Activated naive CD4-positive, alpha-beta T cell treated with Interleukin-2 at 50 U/mL for 16 hours (primary cell): ENCODE measurements at places on chromosomes 2 and 18.

DNA sequence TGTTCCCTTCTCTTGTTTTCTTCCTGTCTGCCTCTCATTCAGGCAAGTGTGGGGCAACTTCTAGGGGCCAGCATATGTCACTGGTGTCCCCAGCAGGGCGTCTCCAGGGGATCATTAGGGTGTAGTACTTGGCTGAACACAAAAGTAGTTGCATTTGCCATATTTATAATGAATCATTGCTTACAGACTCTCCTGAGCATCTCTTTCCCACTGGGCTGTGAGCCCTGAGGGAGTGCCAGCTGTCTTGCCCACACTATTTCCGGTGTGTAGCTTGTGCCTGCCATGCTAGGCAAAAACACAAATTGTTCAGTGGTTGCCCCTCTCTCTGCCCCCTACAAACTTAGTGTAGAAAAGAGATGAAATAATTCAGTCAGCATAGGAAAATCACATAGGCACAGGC lies 40.8 kb upstream of the SCLY start:
- DNase-seq, result no peak

- DNase-seq, result peak; percentile 48
Measured at GRCh38 chr2:96143848-96144480, 1.3 kb downstream of the DUSP2 start.

DNA sequence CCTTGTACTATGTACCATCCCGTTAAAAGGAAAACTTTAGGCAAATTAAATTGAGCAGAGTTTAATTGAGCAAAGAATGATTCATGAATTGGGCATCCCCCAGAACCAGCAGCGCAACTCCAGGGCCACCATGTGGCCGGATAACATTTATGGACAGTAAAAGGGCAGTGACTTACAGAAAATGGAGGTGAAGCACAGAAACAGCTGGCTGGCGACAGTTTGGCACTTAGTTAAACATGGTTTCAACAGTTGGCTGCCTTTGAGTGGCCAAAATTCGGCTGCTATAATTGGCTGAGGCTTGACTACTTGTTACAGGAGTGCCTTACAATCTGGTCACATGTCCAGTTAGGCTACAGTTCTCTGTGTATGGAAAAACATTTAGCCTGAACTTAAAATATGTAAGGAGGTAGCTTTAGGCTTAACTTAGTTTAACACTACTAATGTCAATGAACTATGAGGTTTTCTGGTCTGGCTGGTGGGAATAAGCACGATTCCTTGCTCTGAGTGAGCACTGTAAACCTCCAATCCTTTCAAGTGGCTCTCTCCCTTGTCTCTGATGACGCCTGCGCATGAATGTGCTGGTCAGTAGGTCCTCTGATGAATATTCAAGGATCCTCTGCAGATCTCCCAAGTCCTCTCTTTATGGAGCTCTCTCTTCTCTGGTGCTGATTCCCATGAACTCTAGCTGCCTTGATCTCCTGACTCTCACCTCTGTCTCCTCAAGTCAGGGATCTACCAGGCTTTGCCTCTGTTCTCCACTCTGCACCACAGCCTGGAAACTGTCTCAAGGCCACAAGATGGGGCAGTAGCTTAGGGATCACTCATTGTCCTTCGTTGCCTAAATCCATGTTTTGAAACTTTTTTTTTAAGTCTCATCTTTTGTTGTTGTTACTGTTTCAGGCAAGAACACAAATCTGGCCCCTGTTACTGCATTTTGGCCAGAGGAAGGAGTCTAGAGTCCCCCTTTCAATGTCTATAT lies 24.4 kb upstream of the RAB31 start:
- no peak for DNase-seq

DNA sequence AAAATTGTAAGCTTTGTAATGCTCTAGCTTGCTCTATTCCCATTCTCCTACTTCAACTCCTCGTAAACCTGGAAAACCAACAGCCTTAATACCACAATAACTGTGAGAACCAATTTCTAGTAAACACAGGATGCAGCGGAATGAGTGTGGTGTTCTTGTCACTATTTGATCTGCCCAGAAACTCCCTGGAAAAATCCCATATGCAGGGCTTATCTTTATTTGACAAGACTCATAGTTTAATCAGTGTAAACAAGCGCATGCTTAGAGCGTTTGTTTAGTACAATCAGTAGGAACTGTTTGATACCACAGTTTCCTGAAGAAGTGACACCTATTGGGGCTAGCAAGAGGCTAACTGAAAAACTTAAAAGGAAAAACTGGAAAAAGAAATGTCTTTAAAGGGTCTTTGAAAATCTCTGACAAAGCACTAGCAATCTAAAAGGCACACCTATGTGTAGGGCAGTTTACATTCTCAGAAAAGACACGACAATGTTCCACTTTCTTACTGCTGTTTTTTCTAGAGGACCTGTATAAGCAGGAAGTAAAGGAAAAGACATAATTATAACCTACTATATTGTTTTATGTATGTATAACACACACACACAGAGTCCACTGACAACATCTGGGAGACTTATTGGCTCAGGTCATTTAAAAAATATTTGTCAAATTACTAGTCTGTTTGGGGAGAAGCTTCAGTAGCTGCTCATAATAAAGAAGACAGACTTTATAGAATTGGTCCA lies 241.4 kb upstream of the KLHL14 start:
- no peak for DNase-seq

GRCh38 chr2:71710367-71711132 lies 257.2 kb downstream of the DYSF start:
- no peak for DNase-seq

- DNase-seq, result no peak
Measured at GRCh38 chr2:178006710-178007109, 65.9 kb downstream of the PDE11A start.

DNA sequence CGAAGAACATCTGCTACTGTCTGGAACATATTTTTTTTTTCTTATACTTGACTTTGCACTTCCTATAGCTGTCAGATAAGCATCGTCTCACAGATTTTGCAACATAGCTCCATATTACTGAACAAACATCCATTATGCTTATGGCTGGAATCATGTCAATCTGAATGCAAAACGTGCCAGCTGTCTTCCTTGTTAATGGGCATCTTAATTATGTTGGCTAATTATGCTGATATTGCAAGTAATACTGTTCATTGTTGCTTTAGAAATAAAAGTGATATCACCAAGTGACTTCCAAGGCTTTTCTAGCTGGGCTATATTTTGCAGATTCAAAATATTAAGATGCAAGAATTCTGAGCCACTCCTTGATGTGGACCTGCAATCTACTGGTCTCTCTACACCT lies 176.8 kb downstream of the ARL4C start:
- no peak for DNase-seq

DNA sequence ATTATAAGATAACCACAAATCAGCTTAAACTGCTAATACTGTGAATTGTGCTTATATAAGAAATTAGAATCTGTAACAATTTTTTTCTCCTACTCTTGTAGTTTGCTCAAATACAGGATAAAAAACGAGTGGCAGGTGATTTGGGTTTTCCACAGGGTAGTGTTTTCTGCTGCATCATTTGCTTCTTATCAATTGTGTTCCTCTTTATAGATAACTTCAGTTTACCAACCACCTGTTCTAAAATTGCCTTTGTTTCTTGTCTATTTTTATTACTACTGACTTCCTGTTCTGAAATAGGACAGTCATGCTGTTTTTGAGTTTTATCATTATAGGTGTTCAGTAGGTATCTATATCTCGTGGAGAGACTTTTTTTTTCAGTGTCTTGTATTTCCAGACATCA lies 56.9 kb downstream of the MFSD6 start:
- DNase-seq, result no peak

DNA sequence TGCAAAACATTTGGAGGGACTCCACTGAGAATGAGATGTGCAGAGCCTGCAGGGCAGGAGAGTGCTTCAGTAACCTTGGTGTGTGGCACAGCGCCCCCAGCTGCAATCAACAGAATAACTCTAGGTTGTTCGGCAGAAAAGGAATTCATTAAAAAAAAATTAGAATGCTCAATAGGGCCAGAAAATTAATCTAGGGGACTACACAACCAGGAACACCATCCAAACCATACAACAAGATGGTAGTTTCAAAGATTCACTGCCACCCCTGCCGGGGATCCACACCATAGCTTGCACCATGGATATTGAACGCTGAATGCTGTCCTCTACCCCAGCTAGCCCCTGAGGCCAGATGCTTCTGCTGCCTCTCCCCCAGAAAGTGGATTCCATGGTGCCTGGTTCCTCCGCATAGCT lies 50.1 kb downstream of the THUMPD2 start:
- peak; percentile 21 for DNase-seq

- no peak for DNase-seq
Measured at GRCh38 chr2:234081970-234082822, 31.7 kb downstream of the SPP2 start.

GRCh38 chr18:9898792-9899549 lies 13.2 kb downstream of the TXNDC2 start:
- DNase-seq, result no peak

DNA sequence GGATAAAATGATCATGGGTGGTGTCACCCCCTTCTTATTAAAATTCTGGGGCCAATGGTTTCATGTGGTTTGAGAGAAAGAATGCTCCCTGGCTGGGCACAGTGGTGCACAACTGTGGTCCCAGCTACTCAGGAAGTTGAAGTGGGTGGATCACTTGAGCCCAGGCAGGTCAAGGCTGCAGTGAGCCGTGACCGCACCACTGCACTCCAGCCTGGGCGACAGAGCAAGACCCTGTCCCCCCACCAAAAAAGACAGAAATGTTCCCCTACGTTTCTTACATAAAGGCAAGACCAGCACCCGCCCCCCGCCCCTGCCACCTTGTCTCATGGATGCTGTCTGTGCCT lies 53.0 kb upstream of the ID2 start:
- DNase-seq, result no peak

DNA sequence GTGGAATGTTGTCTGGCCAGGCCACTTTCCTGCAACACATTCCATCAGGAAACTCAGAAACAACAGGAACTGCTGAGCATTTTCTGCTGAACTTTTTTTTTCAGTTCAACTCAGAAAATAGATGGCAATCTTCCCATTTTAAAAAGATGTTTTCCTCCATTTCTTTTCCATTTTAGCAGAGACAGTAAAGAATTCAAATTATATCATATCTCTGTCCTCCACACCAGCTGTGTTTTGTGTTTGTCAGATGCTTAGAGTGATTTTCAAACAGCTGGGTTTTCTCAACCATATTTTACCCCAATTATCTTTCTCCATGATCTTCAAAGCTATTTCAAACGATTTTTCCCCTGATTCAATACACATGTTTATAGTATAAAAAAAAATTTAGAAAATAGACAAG lies 713.4 kb downstream of the LRRTM4 start:
- DNase-seq, result no peak

DNA sequence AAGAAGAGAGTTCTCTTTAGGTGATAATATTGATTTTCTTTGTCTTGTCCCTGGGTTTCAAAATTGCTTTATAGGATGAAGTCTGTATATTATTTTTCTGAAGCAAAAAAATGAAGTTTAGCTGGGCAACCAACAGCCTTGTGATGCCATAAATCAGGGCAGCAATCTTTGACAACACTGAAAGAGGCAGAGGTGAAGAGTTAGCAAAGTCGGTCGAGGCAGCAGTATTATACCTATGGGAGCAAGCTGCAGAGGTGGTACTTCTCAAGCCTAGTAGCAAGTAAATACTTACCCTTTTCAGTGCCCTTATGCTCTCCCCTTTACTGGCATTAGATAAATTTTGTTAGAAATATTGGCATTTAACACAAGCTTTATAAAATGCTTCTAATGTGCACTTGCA lies 92.9 kb downstream of the NETO1 start:
- no peak for DNase-seq

- no peak for DNase-seq
Measured at GRCh38 chr2:89829828-89830227, 1138.4 kb downstream of the RPIA start.

DNA sequence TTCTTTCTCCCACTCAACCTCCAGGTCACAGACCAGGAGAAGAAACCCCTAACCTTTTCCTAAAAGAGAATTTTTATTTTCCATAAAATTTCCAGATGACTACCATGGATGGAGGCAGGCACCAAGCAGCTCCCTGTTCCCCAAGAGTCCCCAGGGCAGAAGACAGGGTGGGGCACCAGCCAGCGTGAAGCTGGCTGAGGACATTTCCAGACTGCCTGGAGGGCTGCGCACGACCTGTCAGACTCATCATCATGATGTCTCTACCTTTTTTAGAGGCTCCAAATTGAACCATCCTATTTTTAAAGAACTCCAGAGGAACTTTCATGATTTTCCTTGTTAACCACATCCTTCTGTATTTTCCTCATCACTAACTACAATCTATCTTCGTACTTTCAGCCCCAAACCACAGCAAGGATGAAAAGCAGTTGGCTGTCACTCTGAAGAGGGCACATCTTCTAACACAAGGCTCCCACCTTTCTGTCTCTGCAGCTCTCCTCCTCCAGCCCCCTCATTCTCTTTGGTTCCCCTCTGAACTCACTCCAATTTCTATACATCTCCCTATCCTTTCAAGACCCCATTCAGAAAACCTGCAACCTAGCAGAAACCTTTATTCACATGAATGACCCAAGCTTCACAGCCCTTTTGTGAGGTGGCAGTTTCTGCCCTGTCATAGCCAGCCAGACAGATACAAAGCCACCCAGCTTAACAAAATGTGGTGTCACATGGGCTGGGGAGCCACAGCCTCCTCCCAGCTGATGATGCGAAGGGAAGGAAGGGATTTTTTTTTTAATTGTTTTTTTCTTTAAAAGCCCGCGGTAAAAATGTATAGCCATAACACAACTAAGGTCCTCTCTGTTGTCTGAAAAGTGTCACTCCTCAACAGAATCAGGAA lies 11.1 kb downstream of the AMMECR1L start:
- peak; percentile 8 for DNase-seq

DNA sequence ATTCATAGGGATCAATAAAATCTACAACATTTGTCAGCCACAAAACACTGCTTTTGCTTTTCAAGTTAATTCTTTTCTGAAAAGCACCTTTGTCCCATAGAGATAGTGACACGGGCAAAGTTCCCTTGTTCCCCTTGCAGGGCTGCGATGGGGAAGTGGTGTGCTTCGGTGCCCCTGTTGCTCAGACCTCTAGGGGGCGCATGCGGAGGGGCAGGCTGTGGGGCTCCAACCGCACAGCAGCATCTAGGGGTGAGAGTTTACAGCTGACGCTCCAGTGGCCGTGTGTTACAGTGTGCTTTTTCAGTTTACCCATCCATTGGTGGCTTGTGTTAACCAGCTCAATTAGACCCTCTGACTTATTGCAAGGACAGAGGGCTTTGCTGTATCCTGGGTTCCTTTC lies 1432.2 kb upstream of the ACVR2A start:
- no peak for DNase-seq

GRCh38 chr2:74051504-74051903 lies 66.8 kb downstream of the TET3 start:
- DNase-seq, result no peak

GRCh38 chr2:150478200-150478974 lies 9.1 kb downstream of the RND3 start:
- no peak for DNase-seq
